ENCODE measurements at places on chromosomes 11 and 22.

- no peak for DNase-seq
These were observed 103.3 kb downstream of the PDE3B start for GRCh38 chr11:14746857-14747395.

DNA sequence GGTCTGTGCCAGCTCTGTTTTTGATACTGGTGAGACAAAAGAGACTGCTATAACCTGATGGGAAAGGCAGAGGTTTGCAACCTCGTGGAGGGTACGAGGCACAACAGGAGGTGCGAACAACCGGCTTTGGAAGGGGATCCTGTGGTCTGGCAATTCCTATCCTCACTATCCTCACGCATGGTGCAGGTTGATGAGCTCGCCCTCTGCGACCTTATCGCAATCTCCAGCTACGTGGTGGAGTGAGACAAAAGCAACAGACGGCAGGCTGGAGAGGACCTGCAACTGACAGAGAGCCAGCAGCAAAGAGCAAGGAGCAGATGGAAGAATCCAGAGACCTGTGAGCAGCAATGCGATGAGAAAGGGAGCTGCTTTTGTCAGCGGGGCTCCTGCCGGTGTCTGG lies 47.3 kb upstream of the TSKU start:
- no peak for DNase-seq

DNA sequence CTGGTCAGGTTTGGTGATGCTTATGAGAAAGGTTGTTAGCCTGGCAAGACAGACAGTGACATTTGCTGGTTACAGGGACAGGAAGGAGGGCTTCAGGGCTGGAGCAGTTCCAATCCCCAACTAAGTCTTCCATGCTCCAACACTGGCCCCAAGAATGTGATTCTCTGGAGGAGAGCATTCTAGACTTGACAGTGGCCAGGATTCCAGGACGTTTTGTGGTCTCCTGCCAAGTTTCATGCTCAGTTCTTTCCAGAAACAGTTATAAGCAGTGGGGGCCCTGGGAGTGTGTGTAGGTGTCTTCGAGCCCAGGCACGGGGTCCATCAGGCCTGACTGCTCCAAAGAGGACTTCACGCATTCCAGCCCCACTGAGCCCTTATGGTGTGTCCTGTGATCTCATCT lies 8.9 kb upstream of the GRK3 start:
- no peak for DNase-seq

GRCh38 chr11:45880772-45881570 lies 4.5 kb upstream of the MAPK8IP1 start:
- DNase-seq: no peak

DNA sequence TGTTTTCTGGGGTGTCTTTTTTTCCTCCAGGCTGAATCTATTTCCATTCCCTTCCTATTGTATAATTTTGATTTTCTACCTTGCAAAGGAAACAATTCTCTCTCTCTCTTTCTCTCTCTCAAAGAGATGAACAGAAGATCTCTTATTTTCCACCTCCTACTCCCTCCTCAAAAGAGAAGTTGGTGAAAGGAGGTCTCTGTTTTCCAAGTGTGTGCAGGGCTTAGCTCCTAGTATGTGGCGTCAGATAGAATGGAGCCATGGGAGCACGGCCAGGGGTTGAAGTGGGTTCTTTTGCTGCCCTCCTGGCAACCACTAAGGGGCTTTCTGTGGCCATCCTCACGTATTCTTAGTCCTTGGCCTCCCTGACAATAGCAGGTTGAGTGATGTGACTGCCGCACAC lies 480 bp downstream of the TRIM34 start:
- no peak for DNase-seq

DNA sequence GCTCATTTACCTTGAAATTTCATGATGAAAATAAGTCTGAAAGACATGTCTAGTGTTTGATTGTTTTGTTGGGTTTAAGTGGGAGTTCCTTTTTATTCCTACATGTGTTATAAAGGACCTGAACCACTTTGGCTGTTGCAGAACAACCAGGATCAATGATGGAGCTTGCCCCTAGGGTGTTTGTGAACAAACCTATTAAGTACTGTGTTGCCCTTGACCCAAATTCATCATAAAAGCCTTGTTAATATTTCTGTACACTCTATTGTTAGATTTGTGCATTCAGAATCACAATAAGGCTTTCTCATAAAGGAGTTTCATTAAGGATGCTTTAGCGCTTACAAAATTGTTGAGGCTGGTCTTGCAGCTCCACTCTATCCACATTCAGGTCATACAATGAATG lies 452.6 kb downstream of the NELL1 start:
- DNase-seq: no peak

DNA sequence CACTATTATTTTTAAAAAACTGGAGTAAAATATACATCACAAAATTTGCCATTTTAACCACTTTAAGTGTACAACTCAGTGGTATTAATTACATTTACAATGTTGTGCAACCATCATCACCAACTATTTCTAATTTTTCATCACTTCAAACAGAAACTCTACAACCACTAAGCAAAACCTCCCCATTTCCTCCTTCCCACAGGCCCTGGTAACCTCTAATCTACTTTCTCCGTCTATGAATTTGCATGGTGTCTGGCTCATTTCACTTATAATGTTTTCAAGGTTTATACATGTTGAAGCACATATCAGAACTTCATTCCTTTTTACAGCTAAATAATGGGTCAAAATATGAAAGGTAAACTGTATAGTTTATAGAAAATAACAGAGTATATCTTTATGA lies 24.4 kb downstream of the DDI1 start:
- no peak for DNase-seq

GRCh38 chr22:44578516-44579230 lies 80.6 kb upstream of the RTL6 start:
- no peak for DNase-seq

DNA sequence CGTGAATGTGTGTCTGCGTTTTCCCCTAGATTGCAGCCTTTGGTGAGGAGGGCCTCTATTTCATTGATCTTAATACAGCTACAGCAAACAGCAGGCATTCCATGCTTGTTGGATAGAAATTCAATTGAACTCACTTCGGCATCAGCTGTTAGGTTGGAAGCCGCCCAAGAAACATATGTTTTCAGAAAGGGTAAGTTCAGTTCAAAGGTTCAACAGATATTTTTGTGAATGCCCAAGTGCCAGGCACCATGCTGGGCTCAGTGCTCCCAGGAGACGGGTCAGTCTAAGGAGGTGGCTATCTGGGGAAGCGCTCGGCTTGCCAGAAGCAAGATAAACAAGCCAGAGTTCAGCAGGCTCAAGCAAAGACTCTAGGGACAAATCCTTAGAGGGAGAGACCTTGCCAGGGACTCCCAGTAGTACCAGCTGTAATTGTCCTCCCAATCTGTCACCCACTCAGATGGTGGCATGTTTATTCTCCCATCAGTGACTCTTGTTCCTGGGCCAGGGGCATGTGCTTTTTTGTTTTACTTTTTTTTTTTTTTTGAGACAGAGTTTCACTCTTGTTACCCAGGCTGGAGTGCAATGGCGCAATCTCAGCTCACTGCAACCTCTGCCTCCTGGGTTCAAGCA lies 64.5 kb upstream of the LARGE1 start:
- DNase-seq: no peak

DNA sequence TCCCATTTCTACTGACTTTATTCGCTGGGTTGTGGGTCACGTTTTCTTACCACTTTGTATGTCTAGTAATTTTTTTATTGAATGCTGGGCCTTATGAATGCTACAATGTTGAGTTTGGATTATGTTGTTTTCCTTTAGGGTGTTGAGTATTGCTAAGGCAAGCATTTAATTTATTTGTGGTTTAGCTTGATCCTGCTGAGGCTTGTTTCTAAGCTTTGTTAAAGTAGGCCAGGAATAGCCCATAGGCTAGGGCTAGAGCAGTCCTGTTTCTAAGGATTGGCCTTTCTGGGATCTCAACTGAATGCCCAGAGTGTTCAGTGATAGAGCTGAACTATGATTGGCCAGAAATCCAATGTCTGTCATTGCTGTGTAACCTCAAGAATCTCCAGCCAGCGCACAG lies 56.1 kb upstream of the LDLRAD3 start:
- no peak for DNase-seq

GRCh38 chr22:45768490-45768889 lies 96.9 kb downstream of the ATXN10 start:
- no peak for DNase-seq

DNA sequence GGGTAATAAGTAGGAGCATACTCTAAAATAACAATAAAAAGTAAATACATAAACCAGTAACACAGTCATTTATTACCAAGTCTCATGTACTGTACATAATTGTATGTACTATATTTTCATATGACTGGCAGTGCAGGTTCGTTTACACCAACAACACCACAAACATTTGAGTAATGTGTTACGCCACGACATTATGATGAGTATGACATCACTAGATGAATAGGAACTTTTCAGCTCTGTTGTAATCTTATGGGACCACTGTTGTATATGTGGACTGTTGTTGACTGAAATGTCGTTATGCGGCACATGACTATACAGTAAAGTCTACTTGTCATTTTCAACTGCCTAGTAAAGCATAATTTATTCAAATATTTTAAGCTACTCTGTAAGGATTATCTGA lies 18.6 kb downstream of the KIF18A start:
- DNase-seq: no peak

DNA sequence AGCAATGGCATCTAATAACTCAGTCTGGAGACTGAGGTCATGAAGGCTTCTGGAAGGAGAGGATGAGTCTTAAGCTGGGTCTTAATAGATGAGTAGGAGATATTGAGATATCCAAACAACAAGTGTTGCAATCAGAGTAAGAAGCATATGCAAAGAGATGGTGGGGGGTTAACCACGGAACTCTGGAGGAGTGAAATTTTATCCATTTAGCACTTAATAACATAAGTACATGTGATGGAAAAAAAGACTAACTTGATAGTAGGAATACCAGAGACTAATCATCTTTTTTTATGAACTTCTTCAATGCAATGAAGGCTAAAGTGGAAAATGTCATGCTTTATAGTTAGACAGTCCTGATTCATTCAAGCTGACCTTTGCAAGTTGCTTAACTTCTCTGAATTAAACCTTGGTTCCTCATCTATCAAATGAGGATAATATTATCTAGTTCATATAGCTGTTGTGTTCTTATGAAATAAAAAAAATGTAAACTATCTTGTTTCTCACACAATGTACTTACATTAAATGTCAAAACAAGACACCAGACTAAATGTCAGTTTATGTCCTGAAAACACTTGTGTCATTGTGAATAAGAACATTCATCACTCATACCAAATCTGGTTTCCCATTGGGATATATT lies 403.1 kb upstream of the CCDC90B start:
- no peak for DNase-seq

DNA sequence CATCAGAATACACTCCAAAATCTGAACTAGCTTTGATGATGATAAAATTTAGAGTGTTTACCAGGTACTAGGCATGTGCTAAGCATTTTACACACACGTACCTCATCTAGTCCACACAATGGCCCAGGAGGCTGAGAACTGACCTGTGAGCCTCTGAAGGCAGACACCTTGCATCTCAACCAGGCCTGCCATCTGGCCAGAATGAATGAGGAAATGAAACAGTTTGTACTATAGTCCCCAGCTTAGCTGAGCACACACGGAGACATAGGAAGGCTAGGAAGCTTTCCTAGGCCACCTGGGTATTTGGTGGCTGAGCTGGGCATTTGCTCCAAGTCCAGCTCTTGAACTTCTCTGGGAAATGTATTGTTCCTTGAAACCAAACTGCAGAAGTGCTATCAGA lies 6.9 kb upstream of the SHANK3 start:
- no peak for DNase-seq

DNA sequence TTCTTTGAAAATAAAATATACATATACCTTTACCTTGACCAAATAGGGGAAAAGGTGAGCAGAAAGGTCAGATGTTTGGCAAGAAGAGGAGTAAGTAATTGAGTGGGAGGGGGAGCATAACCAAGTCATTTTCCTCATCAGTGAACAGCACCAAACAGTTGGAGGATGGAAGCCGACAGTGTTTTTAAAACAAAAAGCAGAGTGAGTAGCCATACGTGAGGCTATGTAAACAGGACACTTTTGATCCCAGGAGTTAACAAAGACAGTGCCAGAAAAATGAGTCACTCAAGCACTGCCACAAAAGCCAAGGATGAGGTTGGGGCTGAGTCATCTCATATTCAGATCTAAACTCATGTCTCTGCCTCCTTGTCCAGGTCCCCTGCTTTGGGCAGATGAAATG lies 734.7 kb downstream of the KCNA4 start:
- peak; percentile 98 for DNase-seq

- no peak for DNase-seq
These were observed 221.7 kb downstream of the SNX19 start for GRCh38 chr11:130694488-130695045.

Data from kidney tubule cell (primary cell).